ENCODE measurements at places on chromosomes 6 and 20.

DNA sequence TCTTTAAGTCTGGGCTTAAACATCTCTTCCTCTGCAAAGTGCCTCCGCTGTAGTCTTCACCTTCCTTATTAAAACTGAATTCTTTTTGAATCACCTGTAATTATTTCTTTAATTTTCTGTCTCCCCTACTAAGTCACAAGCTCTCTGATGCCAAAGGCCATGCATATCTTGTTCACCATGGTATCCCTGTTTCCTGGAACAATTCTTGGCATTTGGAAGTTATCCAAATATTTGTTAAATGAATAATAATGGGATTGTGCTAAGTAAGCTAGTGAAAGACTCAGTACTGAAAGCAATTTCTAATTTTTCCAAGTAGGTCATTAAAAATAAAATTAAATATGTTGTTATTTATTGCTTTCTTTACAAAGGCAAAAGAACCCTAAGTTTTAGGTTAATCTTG, 12.2 kb downstream of the SNAP91 start:
- H3K27ac ChIP-seq, result no peak overlapping the region
- no peaks in the 10 kb centered on the region for H3K4me1 ChIP-seq

DNA sequence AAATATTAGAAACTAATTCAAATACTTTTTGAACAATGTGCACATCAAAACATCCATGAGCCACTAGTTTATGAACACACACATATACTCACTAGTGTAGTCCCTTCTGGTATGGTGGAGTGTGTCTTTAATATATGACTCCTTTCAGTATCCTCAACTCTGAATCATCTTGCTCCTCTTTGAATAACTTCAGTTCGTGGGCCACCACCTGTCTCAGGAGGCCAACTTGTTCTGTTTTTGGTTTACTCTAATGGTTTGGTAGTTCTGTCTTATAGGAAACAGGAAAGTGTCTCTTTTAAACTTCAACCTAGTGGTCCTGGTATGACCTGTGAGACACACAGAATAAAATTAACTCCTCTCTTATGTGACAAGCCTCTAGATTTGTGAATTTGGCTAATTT, 55.6 kb downstream of the ZNF292 start:
- no peak overlapping the region for H3K4me3 ChIP-seq
- H3K27me3 ChIP-seq, result no peaks in the 10 kb centered on the region
- peaks cover 23% of the 10 kb centered on the region for H3K36me3 ChIP-seq
- H3K27ac ChIP-seq, result no peak overlapping the region

GRCh38 chr20:47496118-47496517, 5.6 kb upstream of the NCOA3 start:
- no peak overlapping the region for H3K4me3 ChIP-seq
- peaks cover 1% of the 10 kb centered on the region for H3K36me3 ChIP-seq
- peaks cover 54% of the 10 kb centered on the region for H3K4me1 ChIP-seq
- H3K27ac ChIP-seq, result no peak overlapping the region
- DNase-seq, result no peak
- no peaks in the 10 kb centered on the region for H3K27me3 ChIP-seq

DNA sequence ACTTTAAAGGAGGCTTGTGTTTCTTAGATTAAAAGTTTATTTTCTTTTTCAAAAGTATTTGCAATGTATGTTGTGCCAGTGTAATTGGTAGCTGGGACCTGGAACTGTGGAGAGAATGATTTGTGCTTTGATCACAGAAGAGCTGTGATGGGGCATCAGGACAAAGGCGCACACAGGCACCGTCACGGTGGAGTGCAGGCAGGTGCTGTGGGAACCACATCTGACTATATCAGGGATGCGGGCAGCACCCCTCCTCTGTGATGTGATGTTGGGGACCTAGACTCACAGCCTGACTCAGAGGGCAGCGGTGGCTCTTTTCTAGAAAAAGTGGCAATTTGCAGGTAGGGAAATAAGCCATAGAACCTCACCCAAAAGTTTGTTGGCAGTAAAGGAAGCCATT, 34.5 kb downstream of the SYTL3 start:
- no peaks in the 10 kb centered on the region for H3K27me3 ChIP-seq
- H3K36me3 ChIP-seq, result peaks cover 46% of the 10 kb centered on the region
- H3K4me3 ChIP-seq, result no peak overlapping the region
- H3K27ac ChIP-seq, result no peak overlapping the region
- H3K4me1 ChIP-seq, result peaks cover 47% of the 10 kb centered on the region

GRCh38 chr6:169142538-169142844, 111.2 kb downstream of the THBS2 start:
- no peaks in the 10 kb centered on the region for H3K36me3 ChIP-seq
- H3K27me3 ChIP-seq, result peaks cover 5% of the 10 kb centered on the region
- no peaks in the 10 kb centered on the region for H3K4me1 ChIP-seq
- H3K4me3 ChIP-seq, result no peak overlapping the region
- DNase-seq, result no peak
